ENCODE measurements at places on chromosomes 2 and 18.

DNA sequence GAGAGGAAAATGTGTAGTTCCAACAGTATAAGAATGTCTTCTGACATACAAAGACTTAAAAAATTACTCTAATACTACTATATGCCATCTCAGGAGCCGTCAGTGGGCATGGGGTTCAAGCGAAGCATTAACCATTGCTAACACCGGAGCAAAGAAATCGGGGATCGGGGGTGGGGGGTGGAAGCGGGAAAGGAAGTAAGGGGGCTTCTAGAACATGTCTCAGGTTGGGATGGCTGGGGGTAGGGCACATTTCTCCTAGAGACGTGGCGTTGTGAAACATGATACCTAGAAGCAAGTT lies 702 bp downstream of the LMAN1 start:
- DNase-seq: no peak

GRCh38 chr2:70458661-70459060 lies 95.0 kb downstream of the TGFA start:
- no peak for DNase-seq

- no peak for DNase-seq
Measured at GRCh38 chr2:239259603-239260298, 141.1 kb downstream of the HDAC4 start.

DNA sequence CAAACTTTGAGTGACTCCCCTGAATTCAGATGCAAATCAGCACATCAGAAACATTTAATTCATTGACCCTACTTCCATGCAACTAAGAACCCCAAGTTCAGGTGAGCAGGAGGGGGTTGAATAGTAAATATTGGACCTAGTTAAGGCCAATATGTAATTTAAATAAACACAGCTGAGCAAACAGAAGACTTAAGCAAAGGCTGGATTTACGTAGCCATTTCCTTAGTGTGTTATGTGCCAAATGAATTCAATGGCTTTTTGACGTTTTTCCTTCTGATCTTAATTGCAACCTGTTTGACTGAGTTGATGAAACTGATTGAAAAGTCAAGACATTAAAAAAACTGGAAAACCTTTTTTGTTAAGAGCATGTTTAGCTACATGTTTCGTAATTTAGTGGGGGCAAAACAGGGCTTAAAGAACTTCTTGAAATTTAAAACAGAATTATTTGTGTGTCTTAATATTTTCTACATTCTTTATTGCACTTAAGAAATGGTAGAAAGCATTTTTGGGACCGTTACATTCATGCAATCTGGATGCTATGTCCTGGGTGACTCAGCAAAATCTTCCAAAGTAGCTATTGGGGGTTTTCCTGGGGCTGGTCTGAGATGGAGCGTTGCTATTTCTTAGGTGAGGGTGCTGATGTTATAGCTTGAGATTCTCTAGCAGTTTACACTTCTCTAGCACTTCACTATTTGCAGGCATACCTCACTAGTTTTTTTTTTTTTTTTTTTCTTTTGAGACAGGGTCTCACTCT lies 25.5 kb upstream of the KCNE4 start:
- DNase-seq: no peak

- DNase-seq: no peak
Measured at GRCh38 chr2:44957656-44958327, 16.3 kb downstream of the SIX3 start.

DNA sequence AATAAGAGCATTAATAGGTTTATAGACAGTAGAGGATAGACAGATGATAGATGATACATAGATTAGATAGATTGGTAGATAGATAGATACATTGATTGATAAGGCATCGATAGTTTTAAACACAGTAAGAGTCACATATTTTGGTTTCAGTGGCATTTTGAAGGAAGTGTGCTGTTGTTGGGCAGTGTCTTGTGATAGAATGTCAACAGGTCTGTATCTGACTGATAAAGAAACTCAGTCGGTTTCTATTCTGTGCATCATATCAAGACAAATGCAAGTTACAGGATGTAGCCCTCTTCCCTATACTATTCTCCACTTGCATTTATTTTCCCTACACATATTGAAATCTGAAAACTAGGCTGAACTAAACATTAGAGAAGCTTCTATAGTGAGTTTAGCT lies 1229.0 kb upstream of the ZEB2 start:
- DNase-seq: no peak

GRCh38 chr2:217993138-217993537 lies 9.7 kb downstream of the TNS1 start:
- DNase-seq: no peak

DNA sequence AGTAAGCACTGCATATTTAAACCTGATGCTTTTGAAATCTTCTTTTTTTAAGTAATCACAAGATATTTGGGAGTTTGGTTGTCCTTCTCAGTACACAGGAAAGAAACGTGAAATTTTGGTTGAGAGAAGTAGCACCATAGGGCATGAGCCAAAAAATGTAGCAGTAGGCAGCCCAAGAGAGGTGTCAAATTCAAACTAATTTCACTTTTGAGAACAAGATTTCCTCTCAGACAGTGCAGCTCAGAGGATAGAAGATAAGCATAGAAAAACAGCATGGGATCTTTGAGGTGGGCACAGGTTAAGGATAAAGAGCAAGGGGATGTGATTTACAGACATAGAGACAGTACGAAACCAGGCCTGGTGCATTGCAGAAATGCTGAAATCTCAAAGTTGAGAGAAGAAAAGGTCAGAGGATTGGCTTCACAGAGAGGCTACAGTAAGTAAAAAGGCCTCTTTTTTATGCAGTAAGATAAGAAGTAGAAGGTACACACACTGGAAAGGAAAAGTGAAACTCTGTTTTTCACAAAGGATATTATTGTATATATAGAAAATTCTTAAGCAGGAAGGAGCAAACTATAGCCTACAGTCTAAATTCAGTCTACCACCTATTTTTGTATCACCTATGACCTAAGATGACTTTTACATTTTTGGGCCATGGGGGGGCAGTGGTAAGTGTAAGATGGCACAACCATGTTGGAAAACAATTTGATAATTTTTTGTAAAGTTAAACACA lies 89.8 kb downstream of the PKP4 start:
- no peak for DNase-seq

- DNase-seq: no peak
Measured at GRCh38 chr2:66414896-66415295, 20.0 kb upstream of the MEIS1 start.

- no peak for DNase-seq
Measured at GRCh38 chr2:88082781-88083180, 15.2 kb downstream of the SMYD1 start.

DNA sequence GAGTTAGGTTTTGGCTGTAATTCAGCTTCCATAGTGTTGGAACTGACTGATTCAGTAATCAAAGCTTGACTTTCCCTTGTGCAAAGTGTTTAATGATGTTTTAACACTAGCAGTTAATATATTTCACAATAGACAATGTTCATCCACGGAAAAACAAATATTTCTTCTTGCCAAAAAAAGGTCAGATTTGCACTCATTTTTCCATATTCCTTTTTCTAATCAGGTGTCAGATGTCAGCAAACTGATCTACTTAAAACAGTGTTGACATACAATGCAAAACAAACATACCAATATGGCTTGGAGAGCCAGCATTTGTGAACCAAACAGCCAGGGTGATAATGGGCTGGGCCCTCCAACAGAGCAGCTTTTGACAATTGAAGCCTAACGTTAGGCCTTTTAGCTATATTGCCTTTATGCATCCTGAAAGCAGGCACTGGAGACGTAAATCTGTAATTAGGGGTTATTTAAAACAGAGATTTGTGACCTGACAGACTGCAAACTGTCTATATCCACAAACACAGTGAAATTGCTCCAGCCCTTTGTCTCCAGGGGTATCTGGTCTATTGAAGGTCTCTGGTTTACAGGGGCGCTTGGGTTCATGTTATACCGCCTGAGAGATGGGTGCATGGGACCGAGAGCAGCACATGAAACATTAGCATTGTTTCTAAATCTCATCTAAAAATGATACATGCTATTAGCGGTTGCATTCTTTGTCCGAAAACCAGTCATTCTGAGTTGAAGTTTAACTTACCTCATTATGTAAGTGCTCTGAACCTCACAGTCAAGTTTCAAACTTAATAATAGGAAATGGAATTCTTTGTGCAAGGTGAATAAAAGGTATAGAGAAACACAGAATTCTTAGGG lies 7.1 kb upstream of the CDCA7 start:
- DNase-seq: no peak

DNA sequence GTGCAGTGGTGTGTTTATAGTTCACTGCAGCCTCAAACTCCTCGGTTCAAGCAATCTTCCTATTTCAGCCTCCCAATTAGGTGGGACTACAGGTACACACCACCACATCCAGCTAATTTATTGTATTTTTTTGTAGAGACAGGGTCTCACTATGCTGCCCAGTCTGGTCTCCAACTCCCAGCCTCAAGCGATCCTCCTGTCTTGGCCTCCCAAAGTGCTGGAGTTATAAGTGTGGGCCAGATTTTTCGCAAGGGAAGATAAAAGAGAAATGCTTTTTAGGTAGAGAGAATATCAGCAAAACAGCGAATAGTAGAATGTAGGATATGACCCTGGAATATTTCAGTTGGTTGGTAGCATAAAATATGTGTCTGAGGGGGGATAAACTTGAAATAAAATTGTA lies 4.3 kb downstream of the DDX1 start:
- DNase-seq: no peak

DNA sequence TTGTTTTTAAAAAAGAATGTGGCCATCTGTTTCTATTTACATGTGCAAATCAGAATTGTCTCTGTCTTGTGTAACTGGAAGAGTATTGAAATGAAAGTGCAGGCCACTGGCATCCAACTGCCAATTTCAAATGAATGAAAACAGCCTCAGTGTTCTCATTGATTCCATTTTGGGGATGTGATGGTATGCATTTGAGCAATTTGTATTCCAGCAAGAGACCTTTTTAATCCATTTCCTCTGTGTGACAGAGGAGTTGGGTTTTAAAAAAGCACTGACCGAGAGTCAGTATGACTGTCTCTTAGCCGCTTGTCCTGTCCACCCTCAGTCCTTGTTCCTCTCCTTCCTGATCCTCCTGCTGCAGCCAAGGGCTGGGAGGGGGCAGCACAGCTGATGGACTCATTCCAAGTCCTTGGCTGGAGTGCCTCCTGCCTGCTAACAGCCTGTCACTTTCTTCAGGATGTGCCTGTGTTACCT lies 50.0 kb downstream of the ASAP2 start:
- no peak for DNase-seq

DNA sequence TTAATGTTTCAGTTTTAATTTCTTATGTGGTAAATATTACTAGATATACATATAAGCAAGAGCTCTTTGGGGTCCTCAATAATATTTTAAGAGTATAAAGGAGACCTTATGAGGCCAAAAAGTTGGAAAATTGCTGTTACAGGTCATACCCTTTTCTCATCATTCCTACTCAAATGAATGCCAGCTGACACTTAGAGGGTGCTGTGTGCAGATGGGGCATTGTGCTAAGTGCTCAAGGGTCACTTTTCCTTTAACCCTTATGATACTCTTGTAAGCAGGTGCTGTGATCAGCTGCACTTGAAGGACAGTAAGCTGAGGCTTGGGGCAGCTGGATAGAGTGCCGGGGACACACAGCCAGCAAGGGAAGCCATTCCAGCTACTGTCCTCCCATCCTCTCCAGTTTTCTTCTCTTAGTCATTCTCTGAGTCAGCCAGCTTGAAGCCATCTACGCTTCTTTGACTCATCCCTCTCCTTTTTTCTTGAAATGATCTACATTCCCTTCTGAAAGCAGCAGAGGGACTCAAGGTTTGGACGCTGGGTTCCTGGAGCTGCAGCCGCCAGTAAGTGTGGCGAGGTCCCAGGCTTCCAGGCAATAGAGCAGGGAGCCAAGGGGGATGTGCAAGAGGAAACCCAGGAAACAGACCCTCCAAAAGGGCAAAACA lies 42.0 kb upstream of the CREB1 start:
- DNase-seq: no peak

DNA sequence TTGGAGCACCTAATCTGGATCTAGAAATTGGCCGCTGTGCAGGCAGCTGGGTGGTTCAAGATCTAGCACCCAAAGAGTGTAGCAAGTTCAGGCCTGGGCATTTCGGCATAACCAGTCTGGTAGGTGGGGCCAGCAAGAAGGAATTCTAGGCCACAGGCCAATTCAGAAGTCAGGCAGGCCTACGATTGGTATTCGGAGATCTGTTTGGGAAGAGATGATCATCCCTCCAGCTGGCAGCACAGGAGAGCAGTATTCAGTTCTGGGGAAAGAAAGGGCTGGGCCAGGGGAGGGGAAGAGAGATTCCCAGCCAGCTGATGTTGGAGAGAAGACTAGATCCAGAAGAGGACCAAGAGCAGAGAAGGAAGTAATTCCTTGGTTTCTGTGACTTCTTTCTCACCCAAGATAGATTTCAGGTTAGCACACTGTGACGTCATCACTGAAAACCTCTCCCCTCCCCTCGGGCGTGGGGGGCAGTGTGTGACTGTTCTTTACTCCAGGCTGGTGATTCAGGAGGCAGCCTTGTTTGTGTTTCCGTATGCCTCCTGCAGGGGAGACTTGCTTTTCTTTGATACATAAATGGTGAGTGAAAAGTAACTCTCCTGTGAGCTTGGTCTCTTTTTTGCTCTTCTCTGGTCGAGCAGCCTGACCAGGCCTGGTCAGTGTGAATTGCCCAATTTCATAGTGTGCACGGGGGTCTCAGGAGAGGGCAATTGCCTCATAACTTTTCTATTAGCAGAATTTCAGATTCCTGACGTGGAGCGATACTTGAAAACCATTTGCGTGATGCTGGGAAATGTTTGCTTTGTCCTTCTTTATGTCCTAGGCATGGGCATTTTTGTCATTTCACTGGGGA lies 61.1 kb downstream of the MEIS1 start:
- no peak for DNase-seq

GRCh38 chr2:81858998-81859397 lies 1554.4 kb upstream of the LRRTM1 start:
- DNase-seq: no peak

DNA sequence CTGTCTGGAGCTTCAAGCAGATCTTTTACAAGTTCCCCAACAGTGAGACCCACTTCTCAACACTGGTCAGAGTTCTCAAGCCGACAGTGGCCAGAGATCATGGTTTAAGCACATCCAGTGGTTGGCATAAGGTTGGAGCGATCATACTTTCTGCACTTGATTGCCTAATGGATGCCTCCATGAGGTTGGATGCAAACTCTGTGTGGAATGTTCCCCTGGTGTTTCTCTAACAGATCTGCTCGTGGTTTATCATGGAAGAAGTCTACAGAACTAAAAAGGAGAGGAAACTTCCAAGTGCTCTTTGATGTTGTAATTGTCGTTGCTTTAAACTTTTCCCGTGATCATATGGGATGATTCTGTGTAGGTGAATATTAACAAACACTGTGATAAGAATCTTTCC lies 60.7 kb downstream of the SH3RF3 start:
- DNase-seq: no peak

DNA sequence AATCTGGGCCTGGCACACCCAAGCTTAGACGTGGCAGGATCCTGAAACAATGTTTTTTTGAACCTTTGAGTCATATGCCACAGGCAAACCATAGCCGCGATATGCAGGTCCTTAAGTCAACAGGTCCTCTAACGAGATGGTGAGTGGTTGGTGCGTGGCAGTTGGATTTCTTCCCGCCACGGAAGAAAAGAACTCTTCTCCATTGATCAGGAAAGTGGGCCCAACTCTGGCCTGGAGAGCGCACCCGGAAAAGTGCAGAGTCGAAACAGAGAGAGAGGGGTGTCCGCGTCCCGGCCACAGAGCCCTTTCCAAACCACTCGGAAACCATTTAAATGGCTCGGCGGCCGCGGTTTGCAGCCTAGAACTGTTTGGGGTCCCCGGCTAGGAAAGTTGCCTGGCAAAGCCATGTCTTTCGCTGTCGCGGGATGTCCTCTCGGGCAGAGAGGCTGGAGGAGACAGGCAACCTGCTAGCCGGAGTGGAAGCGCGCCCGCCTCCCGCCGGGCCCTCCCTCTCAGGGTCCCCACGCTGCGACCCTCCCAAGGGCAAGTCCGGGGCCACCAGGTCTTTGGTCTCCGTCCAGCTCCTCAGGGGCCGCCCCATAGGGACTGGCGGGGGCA lies 777 bp downstream of the GALNT3 start:
- DNase-seq: no peak

- no peak for DNase-seq
Measured at GRCh38 chr18:33113416-33113815, 327.1 kb downstream of the CCDC178 start.
